ENCODE measurements at places on chromosomes 7 and 10. TPM values are rescaled to one million over a fixed set of nuclear protein-coding genes. Genes with fewer than 3 reads are reported as not detected.

DNA sequence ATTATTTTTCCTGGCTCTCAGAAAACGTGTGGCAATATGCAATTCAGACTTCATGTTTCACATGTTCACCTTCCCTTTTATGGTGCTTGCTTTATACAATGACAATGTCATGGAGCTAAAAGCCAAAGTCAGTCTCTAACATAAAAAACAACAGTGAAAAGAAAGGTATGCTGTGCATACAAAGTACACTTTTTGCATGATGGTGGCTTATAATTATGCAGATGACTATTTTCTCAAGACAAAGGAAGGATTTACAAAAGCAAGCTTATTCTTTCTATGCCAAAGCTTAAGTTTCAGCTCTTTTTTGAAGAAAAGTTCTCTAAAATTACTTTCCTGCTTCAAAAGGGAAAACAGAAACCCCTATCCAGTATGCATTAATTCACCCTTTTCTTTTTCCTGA lies 15.6 kb downstream of the ERCC6 start:
- no peak overlapping the region for H3K27ac ChIP-seq
- H3K27me3 ChIP-seq, result no peaks in the 10 kb centered on the region
- H3K4me3 ChIP-seq, result no peak overlapping the region
- H3K4me1 ChIP-seq, result no peaks in the 10 kb centered on the region
- no peak for DNase-seq

GRCh38 chr7:39910108-39910869 lies 39.8 kb upstream of the CDK13 start:
- H3K27me3 ChIP-seq, result no peaks in the 10 kb centered on the region
- no peaks in the 10 kb centered on the region for H3K4me1 ChIP-seq
- no peak for DNase-seq
- no peaks in the 10 kb centered on the region for H3K36me3 ChIP-seq

DNA sequence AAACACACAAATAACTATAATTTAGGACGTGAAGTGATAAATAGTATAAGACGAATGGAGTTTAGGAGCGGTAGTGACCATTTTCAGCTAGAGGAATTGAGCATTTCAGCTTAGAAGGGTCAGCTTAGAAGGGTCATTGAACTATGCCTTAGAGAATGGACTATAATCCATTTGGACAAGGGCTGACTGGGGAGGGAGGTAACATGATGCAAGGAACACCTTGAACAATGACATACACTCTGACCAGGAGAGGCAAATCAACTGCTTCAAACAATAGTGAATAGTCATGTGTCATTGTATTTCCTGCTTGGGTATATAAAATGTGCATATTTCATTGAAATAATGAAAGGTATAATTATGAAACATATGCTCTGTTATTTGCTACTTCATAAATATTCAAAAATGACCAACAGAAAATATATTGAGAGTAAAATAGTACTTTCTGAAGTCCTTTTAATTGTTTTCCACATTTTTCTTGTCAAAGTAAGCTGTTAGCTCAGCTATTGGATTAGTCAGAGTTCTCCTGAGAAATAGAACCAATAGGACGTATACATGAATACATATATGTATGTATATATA lies 40.5 kb upstream of the WASL start:
- no peaks in the 10 kb centered on the region for H3K36me3 ChIP-seq
- DNase-seq, result no peak
- no peaks in the 10 kb centered on the region for H3K27me3 ChIP-seq
- no peak overlapping the region for H3K27ac ChIP-seq
- no peaks in the 10 kb centered on the region for H3K4me1 ChIP-seq
- H3K4me3 ChIP-seq, result no peak overlapping the region

The ZNF503 gene
- total RNA-seq, result not detected
